ENCODE measurements at places on chromosomes 7 and 10.

DNA sequence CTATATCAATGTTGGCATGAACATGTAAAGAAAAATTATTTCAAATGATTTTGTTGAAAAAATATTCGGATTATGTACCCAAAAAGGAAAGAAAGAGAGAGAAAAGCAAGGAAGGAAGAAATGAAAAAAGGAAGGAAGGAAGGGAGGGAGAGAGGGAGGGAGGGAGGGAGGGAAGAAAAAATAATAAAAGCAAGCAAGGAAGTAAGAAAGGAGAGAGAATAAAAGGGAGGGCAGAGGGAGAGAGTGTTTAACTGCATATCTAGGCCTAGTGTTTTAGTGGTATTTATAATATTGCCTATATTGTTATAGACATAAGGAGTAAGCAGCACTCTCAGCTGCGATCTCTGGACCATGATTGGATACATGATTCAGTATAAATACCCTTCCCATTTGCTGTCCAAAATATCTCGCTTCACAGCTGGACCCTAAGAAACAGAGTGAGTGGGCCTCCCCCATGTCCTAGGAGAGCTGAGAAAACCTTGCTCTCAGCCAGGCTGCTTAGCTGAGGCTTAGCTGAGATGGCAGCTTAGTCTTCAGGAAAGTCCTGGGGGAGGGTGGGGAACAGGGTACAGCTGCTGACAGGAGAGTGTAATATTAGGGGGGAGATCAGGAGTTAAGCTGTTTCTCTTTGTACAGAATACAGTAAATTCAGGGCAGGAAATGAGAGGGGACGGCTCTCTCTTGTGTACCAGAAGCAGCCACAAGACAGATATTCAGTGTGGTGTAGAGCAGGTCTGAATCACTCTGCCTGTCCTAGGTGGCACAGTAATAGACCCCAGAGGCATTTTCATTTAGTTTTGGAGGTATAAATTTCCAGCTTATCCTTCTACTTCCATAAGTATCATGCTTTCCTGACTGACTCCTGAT, 66.8 kb upstream of the TARP start:
- no peak for DNase-seq

- DNase-seq = no peak
Observed at GRCh38 chr7:75905785-75906604, 9.0 kb upstream of the POR start.

DNA sequence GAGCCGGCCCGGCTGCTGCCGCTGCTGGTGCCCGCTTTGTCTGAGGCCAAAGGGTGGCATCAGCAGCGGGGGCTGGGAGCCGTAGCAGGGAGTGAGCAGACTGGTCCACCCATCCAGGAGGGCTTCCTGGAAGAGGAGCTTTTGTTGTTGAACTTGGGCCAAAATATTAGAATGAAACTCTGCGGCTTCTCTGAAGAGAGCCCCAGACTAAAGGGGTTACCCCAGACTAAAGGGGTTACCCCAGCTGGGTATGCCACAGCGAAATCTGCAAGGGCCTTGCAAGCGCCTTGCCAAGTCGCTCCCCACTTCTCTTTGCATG, 154.7 kb upstream of the ZMIZ1 start:
- DNase-seq = no peak

DNA sequence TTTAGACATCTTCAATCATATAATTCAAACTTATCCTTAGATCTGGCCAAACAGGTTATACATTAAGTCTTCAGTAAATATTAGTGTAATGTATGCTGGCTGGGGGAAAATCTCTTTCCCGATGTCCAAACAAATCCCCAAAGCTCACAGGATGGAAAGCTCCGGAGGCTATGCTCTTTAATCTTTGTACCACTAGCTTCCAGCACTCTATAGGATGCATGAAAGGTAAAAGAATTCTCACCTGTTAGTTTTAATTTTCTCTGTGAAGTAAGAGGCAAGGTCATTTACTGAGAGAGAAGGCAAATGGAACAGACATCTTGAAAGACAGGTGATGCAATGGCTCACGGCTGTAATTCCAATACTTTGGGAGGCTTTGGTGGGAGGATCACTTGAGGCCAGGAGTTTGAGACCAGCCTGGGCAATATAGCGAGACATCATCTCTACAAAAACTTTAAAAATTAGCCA, 99.8 kb upstream of the KIF5B start:
- DNase-seq = no peak

- DNase-seq = no peak
Observed at GRCh38 chr10:110300486-110300986, 4.2 kb downstream of the SMNDC1 start.

GRCh38 chr7:11261470-11261869, 287.8 kb downstream of the PHF14 start:
- DNase-seq = no peak

GRCh38 chr7:97851683-97852082, 20.5 kb downstream of the ASNS start:
- DNase-seq = no peak

- peak; percentile 57 for DNase-seq
Observed at GRCh38 chr10:451021-451471, 238.4 kb downstream of the DIP2C start.

GRCh38 chr7:69105092-69105491, 493.2 kb upstream of the AUTS2 start:
- no peak for DNase-seq

GRCh38 chr10:14774214-14774580, 500 bp downstream of the FAM107B start:
- DNase-seq = no peak

GRCh38 chr10:132065491-132066105, at the start of gene JAKMIP3:
TSS of gene JAKMIP3 (plus strand) at chr10:132065946. CDS start at chr10:132104809, 38,863 bp downstream.
- no peak for DNase-seq

DNA sequence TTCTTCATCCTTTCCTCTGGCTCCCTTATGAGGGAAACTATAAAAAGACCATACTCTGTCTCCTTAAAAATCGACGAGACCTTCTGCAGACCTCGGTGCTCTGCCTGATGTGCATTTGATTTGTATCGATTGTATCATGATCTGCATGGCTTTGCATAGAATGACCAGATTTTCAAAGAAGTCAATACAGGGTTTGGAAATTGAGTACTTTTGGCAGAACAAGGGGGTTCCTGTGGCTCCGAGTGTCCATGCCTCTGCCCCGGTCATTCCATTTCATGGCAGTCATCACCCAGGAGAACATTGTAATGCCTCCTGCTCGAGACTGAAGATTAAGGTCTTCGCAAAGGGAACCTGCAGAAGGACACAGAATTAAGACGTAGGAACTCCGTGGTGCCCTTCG, 685 bp downstream of the CASP2 start:
- no peak for DNase-seq

- no peak for DNase-seq
Observed at GRCh38 chr10:69629519-69629896, 539 bp upstream of the FAM241B start.

DNA sequence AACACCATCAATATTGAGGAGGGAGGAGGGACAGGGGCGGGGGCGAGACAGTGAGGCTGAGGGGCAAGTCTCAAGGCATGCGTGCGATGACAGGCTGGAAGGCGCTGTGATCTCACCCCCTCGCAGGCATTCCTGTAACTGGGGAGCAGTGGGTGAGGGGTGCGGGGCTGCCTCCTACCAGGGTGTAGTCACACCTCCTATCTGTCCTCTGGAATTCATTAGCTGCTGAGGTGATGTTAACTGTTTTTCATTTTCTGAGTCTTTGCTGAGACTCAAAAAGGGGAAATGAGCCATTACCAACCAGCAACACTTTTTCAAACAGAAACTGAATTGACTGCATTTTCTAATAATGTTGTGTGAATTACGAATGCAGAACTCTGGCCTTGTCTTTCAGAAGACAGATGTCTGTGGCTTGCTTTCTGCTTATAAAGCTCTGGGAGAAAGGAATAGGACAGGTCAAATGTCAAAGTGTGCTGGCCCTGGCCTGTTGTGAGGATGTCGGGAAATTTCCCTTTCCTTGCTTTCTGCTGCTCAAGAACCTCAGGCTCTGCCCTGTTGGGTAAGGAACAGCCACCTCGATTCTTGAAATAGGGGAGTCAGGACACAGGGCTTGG, 23.7 kb upstream of the CDH23 start:
- DNase-seq = no peak

GRCh38 chr10:30724296-30724695, 94.7 kb upstream of the LYZL2 start:
- no peak for DNase-seq

GRCh38 chr10:49280001-49280408, 19.0 kb upstream of the C10orf71 start:
- no peak for DNase-seq

DNA sequence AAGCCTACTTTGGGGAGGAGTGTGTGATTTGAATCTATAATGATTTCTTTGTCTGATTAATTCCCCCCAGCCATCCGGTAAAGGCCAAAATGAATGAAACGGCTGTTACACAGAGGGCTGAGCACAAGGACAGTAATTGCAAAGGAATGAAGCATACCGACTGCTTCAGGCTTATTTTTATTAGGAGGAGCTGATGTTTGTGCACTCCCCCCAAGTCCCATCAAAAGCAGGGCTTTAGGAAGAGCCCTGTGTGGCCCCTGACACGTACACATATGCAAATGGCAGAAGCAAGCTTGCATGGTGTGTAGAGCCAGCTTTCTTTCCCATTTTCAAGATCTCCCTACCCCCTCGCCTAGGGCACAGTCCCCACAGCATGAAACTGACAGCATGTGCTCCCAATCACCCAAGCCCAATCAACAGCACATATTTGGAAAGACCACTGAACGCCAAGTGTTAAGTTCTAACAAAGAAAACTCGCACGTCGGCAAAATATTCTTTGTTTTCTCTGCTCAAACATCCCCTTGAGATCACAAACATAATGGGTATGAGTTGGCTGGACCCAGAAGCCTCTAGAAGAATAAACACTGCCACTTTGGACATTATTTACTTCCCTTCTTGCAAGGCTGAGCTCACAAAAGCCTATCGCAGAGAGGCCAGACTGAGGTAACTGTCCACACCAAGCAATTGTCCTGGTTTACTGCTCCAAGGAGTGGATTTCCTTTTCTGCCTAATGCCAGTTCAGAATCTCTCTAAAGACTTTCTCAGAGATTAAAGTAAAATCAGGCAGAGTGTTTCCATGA, 143.0 kb downstream of the CUBN start:
- no peak for DNase-seq

DNA sequence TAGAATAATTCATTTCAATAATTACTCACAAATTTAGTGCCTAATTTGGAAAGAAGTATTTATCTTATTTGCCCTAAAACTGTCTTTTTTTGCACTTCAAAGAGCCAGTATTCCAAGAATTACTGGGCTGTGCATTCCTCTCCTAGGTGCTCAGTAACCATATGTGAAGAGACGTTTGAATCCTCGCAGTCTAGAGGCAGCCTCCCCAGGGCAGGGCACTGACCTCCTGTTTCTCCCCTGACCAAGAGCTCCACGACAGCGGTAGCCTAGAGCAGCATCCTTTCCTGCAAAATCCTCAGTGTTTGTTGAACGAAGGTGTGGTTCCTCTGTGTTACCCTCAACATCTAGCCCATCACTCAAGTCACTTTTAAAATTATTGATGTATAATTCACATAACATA, 113.1 kb downstream of the EEPD1 start:
- no peak for DNase-seq

GRCh38 chr7:52311886-52312285, 723.5 kb upstream of the POM121L12 start:
- no peak for DNase-seq

GRCh38 chr7:50973814-50974213, 191.1 kb upstream of the GRB10 start:
- no peak for DNase-seq

- no peak for DNase-seq
Observed at GRCh38 chr7:91289633-91290254, 25.5 kb downstream of the FZD1 start.

DNA sequence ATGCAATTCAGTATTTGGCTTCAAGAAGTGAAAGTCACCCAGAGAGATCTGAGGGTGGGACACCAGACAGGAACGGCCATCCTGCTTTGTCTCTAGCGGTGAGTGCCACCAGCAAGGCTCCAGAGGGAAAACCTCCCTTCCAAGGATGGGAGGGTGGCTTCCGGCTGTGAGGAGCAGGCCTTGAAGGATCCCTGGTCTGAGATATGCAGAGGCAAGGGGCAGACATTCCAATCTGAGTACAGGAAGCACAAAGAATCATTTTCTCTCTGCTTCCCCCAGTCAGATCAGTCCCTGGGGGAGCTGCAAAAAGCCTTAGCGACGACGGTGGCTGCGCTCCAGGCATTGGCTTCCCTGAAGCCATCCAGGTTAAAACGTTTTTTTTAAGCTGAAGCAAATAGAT, 167.4 kb downstream of the TEX36 start:
- no peak for DNase-seq

DNA sequence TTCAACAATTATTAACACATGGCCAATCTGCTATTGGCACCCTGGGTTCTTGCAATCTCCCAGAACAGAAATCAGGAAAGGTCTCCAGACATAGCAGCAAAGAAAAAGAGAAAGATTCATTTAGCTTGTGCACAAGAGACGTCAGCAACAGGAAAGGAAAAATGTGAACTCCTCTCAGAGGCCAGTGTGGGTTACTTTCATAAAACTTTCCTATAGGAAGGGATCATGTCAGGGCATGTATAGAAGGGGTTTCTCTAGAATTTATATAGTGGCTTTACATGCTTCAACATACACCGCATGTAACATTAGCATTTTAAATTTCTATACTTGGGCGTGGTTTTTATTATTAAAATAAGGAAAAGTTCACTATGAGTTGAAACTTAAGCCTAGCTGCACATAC, 725.1 kb downstream of the SORCS1 start:
- no peak for DNase-seq

- DNase-seq = no peak
Observed at GRCh38 chr10:88026031-88026430, 162.6 kb downstream of the PTEN start.

GRCh38 chr10:82814635-82815034, 939.6 kb downstream of the NRG3 start:
- DNase-seq = no peak

- DNase-seq = no peak
Observed at GRCh38 chr10:49106451-49106850, 8.9 kb downstream of the VSTM4 start.

- DNase-seq = no peak
Observed at GRCh38 chr10:55146032-55146431, 345.0 kb upstream of the PCDH15 start.

DNA sequence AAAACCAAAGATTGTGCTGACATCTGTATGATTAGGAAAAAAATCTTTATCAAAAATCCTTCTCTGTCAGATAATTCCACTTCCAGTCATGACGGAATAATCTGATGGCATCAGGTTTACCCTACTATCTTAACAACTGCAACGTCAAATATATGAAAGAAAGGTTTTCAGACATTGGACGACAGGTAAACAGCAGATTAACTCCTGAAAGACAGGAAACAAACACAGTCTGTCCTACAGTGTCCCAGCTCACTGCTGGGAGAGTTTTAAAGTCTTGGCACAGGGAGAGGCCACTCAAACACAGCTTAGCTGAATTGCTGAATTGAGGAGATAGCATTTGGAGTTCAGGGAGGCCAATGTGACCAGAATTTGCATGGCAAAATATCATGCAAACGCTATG, 186.3 kb upstream of the KCTD7 start:
- no peak for DNase-seq

- no peak for DNase-seq
Observed at GRCh38 chr10:115093286-115093775, at the start of gene ATRNL1. TSS of gene ATRNL1 (plus strand) at chr10:115093365. CDS start at chr10:115093751, 386 bp downstream.

DNA sequence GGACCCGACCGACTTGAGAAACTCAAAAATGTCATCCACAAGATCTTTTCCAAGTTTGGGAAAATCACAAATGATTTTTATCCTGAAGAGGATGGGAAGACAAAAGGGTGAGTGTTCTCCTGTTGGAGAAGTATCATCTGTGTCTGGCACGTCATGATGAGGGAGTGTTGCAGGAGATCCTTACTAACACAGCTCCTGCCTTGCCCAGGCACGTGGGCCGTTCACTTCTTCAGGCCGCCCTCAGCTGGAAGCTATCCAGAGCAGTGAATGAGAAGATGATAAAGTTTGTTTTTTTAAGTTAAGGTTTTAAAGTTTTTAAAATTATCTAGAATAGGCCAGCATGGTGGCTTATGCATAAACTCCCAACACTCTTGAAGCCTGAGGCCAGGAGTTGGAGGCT, 6.2 kb downstream of the EIF3B start:
- DNase-seq = no peak
